ENCODE measurements at places on chromosomes 16 and 17.
A peak's percentile ranks its signal among the peaks of the same experiment; 100 is the strongest.

GRCh38 chr16:85246473-85246872, 134.2 kb upstream of the CIBAR2 start:
- DNase-seq = no peak

DNA sequence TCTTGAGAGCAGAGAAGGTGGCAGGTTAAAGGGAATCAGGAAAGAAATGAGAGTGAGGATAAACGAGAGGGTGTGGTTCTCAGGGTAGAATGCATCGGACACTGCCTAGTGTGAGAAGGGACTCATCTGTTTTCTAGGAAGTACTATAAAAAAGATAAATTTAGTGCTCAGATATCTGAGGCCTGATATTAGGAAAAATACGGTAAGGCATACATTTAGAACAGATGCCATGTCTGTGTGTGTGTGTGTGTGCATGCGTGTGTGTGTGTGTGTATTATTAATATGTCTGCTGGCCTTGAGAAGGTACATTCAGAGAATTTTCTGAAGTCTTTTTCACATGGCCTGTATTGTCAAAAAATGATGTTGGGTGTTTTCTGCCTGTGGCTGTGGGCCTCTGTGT, 414.8 kb downstream of the MAF start:
- no peak for DNase-seq

DNA sequence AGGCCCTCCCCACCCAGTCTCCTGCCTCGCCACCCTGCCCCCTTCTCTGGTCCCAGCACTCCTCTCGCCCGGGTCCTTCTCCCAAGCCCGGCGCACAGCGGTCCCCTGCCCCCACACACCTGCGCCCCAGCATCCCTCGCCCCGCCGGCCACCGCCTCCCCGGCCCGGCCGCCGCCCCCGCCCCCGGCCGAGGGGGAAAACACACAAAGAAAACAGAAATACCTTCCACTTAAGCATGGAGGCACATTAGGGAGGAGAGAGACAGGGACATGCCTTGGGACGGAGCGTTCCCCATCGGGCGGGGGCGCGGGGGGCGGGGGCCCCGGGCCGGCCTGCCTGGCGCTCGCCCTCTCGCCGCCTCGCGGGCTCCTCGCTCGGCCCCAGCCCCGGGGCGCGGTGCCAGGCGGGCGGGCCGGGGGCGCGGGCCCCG, 326 bp downstream of the SRCIN1 start:
- DNase-seq = no peak

DNA sequence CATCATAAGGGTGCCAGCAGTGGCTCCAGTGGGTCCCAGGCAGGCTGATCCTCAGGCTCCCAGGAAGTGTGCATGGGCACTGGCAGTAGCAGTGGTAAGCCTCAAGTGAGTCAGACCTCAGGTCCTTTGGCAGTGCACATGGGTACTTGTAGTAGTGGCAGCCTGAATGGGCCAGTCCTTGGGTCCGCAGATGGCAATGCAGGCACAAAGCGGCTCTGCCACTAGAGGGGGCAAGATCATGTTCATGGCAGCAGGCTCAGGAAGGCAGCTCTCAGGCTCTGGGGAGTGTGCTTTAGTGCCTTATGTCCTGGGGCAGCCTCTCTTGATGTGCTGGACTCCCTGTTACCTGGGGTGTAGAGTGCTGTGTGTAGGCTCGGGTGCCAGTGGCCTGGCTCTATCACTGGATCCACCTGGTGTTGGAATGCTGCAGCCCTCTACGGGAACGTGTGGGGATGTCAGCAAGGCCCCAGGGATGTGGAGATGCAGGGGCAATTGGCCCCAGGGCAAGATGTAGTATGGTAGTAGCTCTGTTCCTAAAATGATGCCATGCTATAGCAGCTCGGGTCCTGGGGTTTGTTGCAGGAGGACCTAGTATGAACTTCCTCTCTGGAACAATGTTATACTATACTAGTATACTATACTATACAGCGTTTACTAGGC, 11.0 kb downstream of the ACSM3 start:
- peak; percentile 83 for DNase-seq

DNA sequence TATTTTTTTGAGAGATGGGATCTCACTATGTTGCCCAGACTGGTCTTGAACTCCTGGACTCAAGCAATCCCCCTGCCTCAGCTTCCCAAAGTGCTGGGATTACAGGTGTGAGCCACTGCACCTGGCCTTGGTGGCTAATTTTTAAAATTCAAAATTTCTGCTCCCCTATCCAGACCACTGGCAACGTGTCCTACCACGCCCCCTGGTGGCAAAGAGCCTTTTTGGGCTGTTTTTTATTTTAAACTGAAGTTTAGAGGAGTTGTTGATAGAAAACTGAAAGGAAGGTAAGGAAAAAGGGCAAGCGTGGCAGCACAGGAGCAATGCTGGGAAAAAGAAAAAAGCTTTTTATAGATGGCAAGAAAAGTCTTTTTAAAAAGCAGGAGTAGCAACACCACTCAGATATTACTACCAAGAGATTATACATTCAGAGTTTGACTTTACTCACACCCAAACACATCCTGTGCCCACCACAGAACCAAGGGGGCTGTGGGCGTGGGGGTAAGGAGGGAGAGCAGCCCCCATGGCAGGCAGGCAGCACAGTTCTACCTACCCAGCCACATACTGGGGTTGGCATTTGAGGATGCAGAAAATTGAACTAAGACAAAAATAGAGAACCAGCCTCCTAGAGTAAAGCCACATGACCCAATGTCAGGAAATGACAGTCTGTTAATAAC, 4.2 kb upstream of the MXRA7 start:
- DNase-seq = peak; percentile 91

DNA sequence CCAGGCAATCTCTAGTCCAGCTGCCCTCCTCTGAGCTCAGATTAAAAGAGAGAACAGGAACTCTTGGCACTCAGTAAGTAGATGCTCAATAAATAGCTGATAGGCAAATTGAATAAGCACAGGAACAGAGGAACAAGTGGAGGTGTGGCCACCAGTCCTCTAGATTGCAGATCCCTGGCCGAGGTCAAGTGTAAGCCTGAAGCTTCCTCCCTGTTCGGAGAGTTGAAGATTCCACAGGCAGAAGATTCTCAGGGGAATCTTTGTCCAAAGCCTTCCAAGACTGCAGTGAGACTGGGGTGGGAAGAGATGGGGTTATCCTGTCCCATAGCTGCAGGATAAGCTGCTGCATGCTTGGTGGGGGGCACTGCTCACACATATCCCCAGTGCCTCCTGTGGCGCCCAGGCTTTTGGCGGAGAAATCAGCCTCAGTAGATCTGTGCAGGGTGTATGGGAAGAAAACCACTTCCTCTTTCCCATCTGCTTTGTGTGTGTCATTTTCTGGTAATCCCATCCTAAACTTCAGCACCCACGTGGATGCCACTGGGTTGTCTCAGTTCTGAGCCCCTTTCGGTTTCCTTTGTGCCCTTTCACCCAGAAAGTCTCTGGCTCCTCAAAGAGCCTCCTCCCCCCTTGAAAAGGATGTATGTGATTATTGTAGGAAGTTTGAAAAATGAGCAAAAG, 12.1 kb downstream of the CD300A start:
- peak; percentile 72 for DNase-seq

GRCh38 chr17:1473841-1474240, 17.8 kb upstream of the CRK start:
- DNase-seq = no peak

All from activated effector memory CD4-positive, alpha-beta T cell treated with anti-CD3 and anti-CD28 coated beads, Interleukin-2, amount 50 U/mL, for 16 hours (primary cell).